ENCODE measurements at places on chromosomes 3 and 15.

DNA sequence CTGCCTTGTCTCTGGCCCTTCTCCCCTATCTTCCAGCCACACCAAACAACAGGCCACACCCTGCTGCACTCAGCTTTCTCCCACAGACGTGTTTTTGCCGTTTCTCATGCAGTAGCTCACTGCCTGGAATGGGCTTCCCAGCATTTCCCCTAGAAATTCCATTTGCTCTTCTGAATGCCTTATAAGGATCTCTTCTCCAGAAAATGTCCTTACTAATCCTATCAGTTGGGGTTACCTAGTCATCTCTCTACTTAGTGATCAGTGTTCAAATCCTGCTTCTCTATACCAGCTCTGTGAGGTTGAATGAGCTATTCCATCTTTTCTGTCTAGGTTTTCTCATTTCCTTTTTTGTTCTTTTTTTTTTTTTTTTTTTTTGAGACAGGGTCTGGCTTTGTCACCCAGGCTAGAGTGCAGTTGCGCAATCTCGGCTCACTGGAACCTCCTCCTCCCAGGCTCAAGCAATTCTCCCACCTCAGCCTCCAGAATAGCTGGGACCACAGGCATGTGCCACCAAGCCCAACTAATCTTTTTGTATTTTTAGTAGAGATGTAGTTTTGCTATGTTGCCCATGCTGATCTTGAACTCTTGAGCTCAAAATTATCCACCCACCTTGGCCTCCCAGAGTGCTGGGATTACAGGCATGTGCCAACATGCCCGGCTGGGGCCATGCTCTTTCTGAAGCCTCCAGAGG is 98.2 kb upstream of the CHD2 start:
- no peak for DNase-seq

- no peak for DNase-seq
These were observed 57.8 kb upstream of the PLSCR4 start for GRCh38 chr3:146308682-146309081.

DNA sequence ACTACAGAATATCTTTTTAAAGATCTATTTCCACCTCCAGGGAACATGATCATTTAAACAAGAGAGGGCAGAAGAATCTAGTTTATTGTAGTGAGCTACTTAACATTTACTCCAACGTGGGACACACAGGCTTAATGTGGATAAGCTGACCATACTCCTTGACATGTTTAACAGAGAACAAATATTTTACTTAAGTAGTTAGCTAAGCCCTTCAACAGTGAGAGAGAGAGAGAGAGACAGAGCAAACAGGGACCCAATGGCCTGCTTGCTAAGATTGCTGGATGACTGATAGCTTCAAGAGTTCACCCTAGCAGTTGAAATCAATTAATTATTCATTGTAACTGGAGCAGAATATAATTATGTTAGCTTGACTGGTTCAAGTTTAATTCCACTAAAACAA is 158.6 kb downstream of the ADAM10 start:
- no peak for DNase-seq

- DNase-seq, result no peak
These were observed 32.4 kb downstream of the PEAK1 start for GRCh38 chr15:77387365-77388105.

DNA sequence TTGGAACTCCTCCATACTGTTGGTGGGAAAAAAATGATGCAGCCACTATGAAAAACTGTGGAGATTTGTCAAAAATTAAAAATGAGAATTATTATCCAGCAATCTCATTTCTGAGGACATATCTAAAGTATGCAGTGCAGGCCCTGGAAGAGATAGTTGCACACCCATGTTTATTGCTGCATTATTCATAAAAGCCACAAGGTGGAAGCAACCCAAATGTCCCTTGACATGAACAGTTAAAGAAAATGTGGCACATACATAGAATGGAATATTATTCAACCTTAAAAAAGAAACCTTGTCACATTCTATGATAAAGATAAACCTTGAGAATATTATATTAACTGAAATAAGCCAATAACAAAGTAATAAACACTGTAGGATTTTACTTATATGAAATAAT is 80.9 kb upstream of the ARHGEF26 start:
- no peak for DNase-seq

DNA sequence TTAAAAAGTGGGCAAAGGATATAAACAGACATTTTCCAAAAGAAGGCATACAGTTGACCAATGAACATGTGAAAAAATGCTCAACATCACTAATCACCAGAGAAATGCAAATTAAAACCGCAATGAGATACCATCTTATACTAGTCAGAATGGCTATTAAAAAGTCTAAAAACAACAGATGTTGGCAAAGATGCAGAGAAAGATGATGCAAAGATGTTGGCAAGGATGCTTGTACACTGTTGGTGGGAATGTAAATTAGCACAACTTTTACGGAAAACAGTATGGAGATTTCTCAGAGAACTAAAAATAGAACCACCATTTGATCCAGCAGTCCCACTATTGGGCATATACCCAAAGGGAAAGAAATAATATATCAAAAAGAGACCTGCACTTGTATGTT is 53.5 kb downstream of the TLNRD1 start:
- no peak for DNase-seq

DNA sequence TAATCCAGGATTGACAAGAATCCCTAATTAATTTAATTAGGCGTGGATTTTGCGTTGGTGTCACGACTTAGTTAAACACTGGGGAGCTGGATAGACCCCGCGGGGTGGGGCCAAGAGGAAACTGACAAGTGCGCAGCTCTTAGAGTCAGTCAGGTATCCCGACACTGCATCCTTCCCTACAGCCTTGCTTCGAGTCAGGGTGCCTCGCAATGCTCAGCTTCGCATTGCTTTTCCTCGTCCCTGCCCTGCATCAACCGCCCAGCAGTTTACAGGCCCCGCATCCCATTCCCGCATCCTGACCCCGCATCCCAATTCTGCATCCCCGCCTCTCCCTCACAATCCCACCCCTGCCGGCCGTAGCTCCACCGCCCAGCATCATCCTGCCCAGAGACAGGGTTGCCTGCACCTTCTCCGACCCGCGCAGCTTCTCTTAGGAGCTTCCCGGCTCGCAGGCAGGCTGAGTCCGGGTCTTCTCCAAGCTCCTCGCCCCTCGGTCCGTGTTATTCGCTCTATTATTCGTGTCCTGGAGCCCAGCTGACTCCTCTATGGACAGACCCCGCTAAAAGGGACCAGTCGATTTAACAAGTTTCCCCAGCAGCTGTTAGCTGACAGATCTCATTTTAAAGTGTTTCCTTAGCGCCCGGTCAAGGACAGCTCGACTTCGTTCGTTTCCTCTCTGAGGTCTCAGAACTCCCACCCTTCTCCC is 699 bp upstream of the SHOX2 start:
- DNase-seq, result no peak

DNA sequence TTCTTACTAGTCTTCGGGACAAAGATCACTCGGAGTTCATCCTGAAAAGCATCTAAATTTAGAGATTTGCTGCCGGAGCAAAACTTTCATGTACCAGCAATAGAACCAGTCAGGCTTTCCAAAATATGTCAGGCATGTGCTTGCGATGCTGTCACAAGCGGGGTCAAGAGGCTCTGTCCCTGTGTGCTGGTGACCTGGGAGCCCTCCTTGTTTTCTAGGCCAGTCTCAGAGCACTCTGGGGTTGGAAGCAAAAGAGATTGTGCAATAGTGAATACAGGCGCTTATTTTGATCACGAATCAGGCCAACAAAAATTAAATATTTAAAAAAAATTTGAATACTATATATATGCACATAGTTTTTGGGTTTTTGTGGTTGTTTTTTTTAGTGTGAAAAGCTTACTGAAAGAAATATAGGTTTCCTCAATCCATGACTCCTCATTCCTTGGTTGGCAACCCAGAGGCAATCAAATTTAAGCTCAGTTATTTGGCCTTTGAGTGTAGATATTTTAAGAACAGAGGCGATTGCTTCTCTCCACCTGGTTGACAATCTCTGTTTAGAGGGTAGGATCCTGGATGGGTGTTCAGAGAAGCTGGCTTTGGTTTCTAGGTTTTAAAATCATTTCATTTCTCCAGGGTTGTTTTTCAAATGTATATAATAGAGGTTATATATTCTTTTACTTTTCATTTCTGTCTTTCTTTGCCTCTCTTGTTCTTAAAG is 8.4 kb upstream of the KLHL24 start:
- no peak for DNase-seq

GRCh38 chr15:27869697-27870281 is 229.3 kb downstream of the OCA2 start:
- DNase-seq, result no peak

- no peak for DNase-seq
These were observed 797 bp downstream of the PAQR9 start for GRCh38 chr3:142962520-142963233.
